ENCODE measurements at places on chromosomes 3 and 15.
A peak's percentile ranks its signal among the peaks of the same experiment; 100 is the strongest.

DNA sequence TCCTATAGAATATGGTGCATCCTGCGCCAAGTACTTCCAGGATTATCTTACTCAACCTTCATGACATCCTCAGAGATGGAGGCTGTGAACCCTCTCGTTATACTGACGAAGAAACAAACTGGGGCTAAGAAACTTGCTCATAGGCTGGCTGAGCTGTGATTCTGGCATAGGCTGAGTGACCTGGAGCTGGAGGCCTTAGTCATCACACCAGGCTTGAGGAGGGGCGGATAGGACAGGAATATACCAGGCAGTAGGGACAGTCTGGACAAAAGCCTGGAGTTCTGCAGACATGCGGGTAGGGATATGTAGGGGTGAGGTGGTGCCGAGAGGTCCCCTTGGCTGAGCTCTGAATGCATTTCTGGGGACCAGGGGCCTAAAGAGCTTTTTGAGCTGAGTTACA, 18.1 kb downstream of the HEMK1 start:
- DNase-seq, result no peak

- DNase-seq, result peak; percentile 77
Measured at GRCh38 chr3:18425641-18426257, 610 bp upstream of the SATB1 start.

DNA sequence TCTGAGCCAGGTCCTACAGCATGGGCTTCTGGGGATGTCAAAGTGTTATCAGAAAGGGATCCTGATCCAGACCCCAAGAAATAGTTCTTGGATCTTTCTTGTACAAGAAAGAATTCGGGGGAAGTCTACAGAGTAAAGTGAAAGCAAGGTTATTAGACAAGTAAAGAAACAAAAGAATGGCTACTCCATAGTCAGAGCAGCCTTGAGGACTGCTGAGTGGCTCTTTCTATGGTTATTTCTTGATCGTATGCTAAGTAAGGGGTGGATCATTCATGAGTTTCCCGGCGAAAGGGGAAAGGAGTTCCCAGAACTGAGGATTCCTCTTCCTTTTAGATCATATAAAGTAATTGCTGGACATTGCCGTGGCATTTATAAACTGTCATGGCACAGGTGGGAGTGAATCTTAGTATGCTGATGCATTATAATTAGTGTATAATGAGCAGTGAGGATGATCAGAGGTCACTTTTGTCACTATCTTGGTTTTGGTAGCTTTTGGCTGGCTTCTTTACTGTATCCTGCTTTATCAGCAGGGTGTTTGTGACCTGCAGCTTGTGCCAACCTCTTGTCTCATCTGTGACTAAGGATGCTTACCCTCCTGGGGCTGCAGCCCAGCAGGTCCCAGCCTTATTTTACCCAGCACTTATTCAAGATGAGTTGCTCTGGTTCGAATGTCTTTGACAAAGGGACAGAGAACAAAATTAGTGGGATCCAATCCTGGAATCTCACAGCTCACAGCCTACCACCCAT, 41.0 kb downstream of the CRYGS start:
- no peak for DNase-seq

DNA sequence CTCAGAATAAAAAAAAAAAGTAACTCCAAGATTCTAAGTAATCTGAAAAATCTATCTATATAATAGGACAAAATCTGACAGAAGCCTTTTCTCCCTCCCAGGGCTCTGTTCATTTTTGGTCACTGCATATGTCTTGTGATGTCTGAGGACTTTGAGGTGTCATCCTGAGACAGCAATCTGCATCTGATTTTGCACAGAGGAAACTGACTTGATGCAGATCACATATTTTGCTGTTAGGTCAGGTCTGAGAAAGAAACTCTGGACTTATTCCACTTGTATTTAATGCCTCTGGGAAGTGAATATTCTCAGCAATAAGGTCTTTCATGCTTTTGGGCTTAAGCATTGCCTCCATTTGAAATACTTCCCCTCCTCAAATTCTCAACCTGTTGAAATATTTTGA, 295.2 kb upstream of the THBS1 start:
- no peak for DNase-seq

DNA sequence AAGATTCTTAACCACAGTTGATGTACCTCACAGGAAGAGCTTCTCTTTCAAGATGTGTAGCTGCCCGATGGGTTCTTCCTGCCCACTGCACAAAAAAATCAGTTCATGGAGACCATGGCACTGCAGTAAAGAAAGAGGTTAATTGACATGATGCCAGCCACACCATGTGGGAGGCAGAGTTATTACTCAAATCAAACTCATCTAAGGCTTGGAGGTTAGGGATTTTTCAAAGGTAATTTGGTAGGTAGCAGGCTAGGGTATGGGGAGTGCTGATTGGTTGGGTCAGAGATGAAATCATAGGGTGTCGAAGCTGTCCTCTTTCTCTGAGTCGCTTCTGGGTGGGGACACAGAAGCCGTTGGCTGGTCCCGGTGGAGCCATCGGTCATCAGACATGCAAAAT, 57.4 kb upstream of the BDH1 start:
- DNase-seq, result no peak

DNA sequence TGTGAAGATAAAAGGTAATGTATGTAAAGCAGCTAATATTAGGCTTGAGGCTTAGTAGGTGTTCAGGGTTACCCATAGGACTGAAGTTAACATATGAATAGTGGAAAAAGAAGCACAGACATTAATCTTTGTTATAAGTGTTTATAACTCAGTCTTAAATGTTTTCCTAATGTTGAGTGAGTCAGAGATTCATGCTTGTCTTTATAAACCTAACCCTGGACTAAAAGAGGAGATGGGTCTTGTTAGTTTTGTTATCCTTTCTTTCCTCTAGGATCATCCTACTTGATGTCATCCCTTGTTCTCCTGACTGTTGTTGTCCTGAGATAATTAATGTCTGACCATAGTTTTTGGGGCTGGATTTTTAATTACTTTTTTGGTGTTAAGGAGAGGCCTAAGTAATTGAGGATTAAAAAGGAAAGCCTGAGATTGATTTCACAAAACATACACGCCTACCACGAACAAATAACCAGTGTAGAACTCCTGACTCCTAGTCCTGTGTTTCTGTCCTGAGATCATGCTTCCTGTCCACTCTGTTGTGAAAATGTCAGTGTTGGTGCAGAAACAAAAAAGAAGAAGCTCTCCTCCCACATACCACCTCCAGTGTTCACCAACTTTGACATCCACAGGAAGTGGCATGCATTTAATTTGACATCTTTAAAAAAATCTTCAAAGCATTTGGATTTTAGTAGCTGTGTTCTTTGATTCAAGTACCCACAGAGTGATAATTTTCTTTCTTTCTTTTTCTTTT, 8.4 kb downstream of the MITF start:
- no peak for DNase-seq

Measured in SHP77 treated with DMSO at 0.1 percent for 48 hours (cell line).